Activated T-helper 17 cell treated with anti-CD3 and anti-CD28 coated beads, Interleukin-2, amount 50 U/mL, for 72 hours (primary cell): ENCODE measurements at places on chromosomes 7 and 10. TPM values are rescaled to one million over a fixed set of nuclear protein-coding genes. Genes with fewer than 3 reads are reported as not detected.

The PLXNA4 gene
- total RNA-seq = 1.4 TPM

- no peaks in the 10 kb centered on the region for H3K4me1 ChIP-seq
- ATAC-seq = no peak
- no peak overlapping the region for H3K27ac ChIP-seq
- H3K4me3 ChIP-seq = no peak overlapping the region
- peaks cover 33% of the 10 kb centered on the region for H3K36me3 ChIP-seq
- H3K27me3 ChIP-seq = no peaks in the 10 kb centered on the region
These were observed 275.6 kb upstream of the AOAH start for GRCh38 chr7:36999626-37000485.

DNA sequence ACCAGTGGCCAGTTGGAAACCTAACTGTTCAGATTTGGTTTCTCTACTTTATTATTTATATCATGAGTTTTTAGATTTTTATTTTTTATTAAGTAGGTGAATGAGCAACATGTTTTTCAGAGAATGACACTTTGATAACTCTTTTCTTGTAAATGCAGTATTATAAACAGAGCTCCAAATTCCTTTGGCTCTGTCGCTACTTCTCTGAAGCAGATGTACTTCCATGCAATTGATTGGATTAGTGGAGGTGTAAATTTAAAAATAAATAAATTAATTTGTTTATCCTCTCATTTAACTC is 34.3 kb upstream of the ICA1 start:
- H3K27me3 ChIP-seq = peaks cover 15% of the 10 kb centered on the region
- H3K4me1 ChIP-seq = no peaks in the 10 kb centered on the region
- ATAC-seq = no peak
- no peaks in the 10 kb centered on the region for H3K36me3 ChIP-seq
- no peak overlapping the region for H3K4me3 ChIP-seq

DNA sequence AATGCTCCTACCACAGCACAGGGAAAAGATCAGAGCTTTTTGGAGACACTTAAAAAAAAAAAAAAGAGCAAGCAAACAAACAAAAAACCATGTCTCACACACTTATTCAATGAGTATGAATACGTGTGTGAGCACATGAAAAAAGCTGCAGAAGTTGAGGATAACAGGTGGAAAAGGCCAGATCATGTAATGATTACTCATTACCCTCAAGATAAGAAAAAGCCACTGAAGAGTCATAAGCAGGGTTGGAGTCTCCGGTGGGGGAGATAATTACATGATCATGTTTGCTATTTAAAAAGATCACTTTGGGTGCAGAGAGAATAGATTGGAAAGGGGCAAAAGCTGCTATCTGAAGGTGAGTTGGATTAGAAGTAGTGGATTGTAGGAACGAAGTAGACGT is 77.0 kb downstream of the POU6F2 start:
- H3K27ac ChIP-seq = no peak overlapping the region
- H3K4me3 ChIP-seq = no peak overlapping the region
- no peaks in the 10 kb centered on the region for H3K36me3 ChIP-seq
- no peak for ATAC-seq
- peaks cover 15% of the 10 kb centered on the region for H3K27me3 ChIP-seq

- ATAC-seq = no peak
- no peak overlapping the region for H3K4me3 ChIP-seq
- peaks cover 12% of the 10 kb centered on the region for H3K27me3 ChIP-seq
- H3K36me3 ChIP-seq = no peaks in the 10 kb centered on the region
- H3K4me1 ChIP-seq = no peaks in the 10 kb centered on the region
- H3K27ac ChIP-seq = no peak overlapping the region
These were observed 3.3 kb downstream of the ETV1 start for GRCh38 chr7:13986208-13986607.
